GM23338 (cell line): ENCODE measurements at places on chromosomes 7 and 10.

- no peak for DNase-seq
Measured at GRCh38 chr7:107697321-107698049, 36.9 kb downstream of the SLC26A4 start.

- no peak for DNase-seq
Measured at GRCh38 chr7:23242321-23242720, 4.3 kb upstream of the GPNMB start.

- no peak for DNase-seq
Measured at GRCh38 chr7:157194948-157195347, 56.2 kb downstream of the UBE3C start.

DNA sequence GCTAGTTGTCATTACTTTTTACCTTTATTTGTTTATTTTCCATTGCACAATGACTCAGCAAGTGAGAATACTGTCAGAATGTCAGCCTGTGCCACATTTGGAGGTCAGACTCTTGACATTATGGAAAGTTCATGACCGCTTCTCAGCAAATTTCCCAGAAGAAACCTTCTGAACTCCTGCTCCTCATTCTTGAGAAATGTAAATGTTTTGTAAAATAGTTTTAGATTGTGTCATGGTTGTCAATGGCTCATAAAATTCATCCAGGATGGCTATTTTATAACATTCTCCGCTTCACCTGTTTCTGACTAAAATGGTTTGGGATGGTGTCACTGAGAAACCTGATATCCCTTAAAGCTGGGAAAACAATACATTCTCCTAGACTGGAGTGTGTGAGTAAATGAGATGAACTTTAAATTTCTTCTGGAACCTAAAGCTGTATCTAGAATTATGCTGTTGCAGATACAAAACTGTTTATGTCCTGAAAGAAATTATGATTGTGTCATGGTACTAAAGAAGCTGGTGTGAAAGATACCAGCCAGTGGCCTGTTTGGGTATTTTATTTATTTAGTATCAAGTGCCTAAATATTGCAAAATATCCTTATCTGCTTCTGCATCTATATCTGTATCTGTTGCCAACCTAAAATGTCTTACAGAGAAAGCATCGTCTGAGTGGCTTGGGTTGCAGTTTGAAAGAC lies 671.7 kb downstream of the GATA3 start:
- DNase-seq, result no peak

DNA sequence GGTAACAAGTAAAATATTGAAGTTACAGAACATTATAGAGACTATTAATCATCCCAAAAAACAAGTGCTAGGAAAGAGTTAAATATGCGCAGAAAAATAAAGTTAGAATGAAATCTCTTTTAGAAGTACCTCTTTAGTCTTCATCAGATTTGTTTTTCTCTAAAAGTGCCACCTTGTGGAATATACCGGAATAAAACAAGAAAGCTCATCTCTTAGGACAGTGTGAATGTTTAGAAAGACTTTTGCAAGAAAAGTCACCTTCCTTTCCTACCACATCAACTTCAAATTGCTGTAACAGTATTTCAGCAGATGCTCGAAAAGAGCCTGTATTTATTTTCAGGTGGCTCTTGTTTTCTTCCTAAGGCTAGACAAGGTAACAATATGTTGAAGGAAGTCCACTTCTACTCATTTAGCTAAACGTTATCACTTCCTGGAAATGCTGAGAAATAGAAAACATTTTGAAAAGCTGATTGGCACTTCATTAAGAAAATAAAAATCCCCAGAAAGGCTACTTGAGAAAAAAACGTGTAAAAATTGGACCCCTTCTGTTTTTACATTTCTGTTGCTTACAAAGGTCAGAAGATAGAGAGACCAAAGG lies 19.8 kb upstream of the FAM133B start:
- peak; percentile 52 for DNase-seq

GRCh38 chr7:40682696-40683095 lies 547.9 kb downstream of the SUGCT start:
- DNase-seq, result no peak

- DNase-seq, result no peak
Measured at GRCh38 chr7:47180516-47180826, 401.4 kb downstream of the TNS3 start.

DNA sequence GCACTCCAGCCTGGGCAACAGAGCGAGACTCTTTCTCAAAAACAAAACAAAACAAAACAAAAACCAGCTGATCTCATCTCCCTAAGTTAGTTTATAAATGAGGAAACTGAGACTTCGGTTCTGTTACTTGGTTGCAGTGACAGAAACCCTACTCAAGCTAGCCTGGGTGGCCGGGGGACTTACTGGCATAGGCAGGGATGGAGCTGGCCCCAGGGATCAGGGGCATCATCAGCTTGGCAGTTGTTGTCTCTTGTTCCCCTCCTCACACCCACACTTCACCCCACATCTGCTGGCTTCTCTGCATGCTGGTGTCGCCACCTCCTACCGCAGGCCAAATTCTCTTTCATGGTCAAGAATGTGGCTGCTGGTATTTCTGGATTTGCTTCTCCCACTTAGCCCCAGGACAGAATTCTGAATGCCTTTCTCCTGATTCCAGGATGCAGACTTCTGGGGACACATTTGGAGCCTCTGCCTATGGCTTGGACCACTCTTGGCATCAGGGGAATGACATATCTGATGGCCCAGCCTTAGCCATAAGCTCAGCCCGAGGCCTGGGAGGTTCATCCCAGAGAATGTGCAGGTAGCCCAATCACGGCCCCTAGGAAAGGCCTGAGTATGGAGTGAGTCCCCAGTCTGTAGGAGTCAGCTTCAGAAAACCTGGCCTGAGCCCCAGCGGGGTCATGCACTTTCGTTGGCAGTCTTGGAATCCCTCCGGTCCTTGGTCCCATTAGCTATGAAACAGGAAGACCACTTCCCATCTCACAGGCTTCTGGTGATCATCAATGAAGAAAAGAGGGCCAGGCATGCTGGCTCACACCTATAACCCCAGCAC lies 41.6 kb upstream of the CTBP2 start:
- DNase-seq, result no peak

GRCh38 chr10:12327074-12327473 lies 22.3 kb upstream of the CAMK1D start:
- no peak for DNase-seq

GRCh38 chr10:86899670-86900276 lies 57.6 kb downstream of the MMRN2 start:
- DNase-seq, result peak; percentile 84

DNA sequence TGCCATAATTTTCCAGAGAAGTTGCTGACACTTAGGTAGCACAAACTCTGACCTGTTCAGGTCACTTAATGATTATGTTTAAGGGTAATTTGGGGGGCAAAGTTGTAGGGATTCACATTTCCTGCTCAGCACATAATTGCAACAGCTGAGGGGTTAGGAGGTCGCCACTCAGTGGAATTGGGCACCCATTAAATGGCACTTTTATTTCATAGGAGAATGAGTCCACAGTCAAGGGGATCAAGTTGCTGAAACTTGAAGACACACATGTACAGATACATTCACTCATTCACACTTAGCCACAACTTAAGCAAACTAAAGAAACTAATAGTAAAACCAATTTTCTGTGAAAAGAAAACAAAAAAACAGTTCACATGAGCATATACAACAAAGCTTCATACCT lies 1.5 kb downstream of the PCDH15 start:
- no peak for DNase-seq

GRCh38 chr10:100186253-100187212 lies 704 bp upstream of the ERLIN1 start:
- DNase-seq, result peak; percentile 46

- DNase-seq, result peak; percentile 36
Measured at GRCh38 chr10:114504769-114505579, 100.7 kb upstream of the AFAP1L2 start.

GRCh38 chr7:155278921-155279320 lies 18.8 kb upstream of the INSIG1 start:
- no peak for DNase-seq

DNA sequence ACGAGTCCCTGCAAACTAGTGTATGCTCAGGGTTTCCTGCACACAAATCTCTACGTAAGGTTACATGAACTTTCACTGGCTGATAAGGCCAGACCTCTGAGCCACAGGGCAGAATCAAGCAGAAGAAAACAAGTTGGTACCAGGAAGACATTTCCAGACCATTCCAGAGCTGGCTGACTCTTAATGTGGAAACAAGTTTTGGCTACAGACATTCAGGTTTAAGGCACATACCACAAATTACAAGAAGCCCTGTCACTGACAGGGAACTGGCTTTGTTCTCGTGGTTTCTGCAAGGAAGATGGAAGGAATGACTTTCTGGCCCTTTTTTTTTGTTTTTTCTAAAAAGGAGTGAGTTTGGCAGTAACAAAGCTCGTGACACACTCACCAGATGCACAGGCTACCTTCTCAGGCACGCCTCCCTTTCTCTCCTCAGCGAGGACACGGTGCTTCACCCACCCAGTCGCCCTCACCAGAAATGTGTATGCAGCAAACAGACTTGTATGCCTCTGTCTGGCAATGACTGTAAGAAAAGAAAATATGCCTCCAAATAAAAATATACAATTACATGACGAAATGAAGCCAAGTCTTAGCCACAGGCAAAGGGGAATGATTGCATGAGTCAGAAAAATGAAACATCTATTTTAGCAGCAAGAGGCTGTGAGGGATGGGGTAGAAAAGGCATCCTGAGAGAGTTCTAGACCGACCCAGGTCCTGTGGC lies 22.6 kb downstream of the PLAC9 start:
- DNase-seq, result no peak

DNA sequence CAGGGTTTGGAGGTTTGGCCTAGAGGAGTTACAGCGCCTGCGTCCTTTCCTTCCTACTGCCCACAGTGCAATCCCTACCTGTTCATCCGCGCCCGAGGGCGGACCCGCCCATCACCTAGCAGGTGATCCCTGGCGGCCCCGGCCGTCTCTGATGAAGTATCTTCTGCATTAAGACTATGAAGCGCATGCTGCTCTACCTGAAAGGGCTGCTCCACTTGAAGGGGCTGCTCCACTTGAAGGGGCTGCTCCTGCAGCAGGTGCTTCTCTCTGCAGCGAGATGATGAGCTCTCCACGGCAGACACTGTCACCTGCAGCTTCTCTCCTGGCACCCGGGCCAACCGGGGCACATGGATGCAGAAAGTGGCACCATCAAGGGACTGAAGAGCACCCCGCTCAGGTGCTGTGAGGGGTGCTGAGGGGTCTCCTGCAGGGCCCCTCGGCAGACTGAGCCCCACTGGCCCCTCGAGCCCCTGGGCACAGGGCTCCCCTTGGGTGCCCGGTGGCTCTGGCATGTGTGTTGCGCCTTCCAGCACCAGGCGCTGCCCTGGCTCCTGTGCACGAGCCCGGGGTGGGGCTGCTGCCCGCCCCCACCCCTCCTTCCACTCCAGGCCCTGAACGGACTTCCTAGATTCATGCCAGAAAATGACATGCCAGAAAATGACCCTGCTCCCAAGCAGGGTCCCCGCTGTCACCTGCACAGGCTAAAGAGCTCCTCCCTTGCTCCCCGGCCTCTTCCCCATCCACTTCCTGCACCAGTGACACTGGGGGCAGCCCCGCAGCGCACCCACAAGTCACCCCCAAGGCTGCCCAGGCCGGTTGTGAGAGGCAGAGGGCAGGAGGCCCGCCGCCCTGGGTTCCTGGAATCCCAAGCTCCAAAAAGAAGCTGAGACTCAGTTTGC lies 29.4 kb downstream of the WDR86 start:
- no peak for DNase-seq

GRCh38 chr7:44329081-44329480 lies 3.7 kb upstream of the CAMK2B start:
- no peak for DNase-seq

GRCh38 chr10:283140-283479 lies 147.9 kb downstream of the ZMYND11 start:
- peak; percentile 17 for DNase-seq

- no peak for DNase-seq
Measured at GRCh38 chr10:18290651-18291313, 150.6 kb downstream of the CACNB2 start.

- DNase-seq, result no peak
Measured at GRCh38 chr7:265192-265997, 24.6 kb upstream of the FOXL3 start.

GRCh38 chr7:157843336-157844140 lies 506.7 kb downstream of the DNAJB6 start:
- no peak for DNase-seq

- DNase-seq, result no peak
Measured at GRCh38 chr10:121449482-121449924, 148.7 kb downstream of the FGFR2 start.

DNA sequence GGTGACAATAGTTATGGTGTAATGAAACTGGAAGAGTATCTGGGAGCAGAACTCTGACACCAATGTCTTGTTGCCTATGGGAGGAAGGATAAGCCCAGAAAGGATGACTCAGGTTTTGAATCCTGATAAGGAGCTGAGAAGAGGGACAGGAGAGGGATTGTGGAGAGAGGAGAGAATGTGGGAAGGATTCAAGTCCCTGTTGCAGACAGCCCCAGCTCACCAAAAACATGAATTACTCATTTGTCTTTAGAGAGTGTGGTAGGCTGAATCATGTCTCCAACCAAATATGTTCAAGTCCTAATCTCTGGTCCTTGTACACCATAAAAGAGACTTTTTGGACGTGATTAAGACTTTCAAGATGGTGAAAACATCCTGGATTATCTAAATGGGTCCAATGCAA lies 206.9 kb upstream of the PHYHIPL start:
- DNase-seq, result no peak

DNA sequence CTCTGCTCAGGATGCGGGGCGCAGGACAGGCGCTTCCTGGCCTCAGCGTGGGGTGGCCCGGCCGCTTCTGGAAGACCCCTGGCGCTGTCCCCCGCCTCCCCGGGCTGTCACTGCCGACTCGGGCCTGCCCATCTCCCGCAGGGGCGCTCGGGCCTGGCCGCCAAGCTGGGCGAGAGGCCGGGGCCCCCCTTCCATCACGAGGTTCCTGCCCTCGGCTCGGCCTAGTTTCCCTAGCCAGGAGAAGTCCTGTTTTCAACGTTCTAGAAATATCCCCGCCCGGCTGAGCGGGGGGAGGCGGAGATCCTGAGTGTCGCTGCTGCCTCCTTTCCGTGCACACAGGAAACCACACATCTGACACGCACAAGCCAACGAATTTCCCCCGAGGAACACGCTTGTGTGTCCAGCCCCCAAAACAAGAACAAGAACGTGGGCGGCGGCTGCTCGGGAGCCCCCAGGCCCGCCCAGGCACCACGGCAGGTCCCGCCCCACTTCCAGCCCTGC lies 33.7 kb downstream of the AP5Z1 start:
- no peak for DNase-seq

GRCh38 chr7:24039991-24040624 lies 243.9 kb upstream of the NPY start:
- DNase-seq, result no peak

DNA sequence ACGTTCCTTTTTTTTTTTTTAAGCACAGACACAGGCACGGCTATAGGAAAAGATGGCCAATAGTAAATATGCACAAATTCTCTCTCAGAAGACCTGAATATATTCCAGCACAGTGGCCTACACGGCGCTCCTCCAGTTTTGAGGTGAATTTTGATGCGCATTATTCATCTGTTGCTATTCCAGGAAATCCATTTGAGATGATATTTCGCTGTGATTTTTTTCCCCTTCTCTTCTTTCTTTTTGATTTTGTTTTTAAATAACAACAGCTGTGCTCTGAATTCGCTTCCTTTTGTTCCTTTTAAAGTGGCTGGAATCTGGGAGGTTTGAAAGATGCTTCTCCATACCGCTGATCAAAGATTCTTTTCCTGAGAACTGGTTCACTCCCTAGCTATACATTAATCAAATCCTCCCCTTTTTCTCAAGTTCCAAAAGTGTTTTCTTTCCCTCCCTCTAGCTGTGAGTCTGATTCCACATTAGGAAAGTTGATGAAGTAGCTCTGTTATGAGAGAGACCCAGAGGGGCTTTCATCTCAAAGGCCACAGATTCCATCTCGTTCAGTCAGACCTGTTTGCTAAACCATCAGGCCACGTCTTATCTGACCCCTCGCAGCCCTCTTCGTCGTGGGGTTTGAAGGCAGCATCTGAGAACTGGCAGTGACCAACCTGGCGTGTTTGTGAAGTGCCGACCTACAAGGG lies 602.7 kb upstream of the NRP1 start:
- peak; percentile 2 for DNase-seq
